ENCODE measurements at places on chromosomes 2 and 18.

GRCh38 chr2:202786842-202787241 is 84.7 kb downstream of the ICA1L start:
- DNase-seq = no peak

GRCh38 chr18:46167971-46168370 is 63.8 kb downstream of the HAUS1 start:
- DNase-seq = no peak

DNA sequence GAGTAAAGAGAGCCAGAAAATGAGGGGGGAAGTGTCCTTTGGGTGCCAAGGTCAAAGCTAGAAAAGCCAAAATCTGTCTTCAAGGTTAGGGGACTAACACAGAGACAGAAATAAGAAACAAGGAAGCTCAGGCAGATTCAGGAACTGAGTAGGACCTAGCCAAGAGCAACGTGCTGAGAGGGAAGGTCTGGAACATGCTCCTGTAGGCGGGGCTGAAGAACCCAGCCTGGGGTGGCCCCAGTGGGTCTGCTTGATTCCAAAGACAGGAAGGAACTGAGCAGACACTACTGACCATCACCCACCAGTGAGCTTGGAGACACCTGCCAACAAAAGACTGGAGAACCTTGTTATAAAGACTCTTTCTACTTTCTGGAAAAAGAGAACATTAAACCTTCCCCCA is 105.1 kb downstream of the SP3 start:
- DNase-seq = no peak

GRCh38 chr2:126668254-126668653 is 12.3 kb downstream of the GYPC start:
- no peak for DNase-seq

GRCh38 chr2:24259316-24259715 is 84.5 kb downstream of the FAM228A start:
- DNase-seq = no peak

- DNase-seq = no peak
Measured at GRCh38 chr2:39550701-39551285, 113.7 kb upstream of the MAP4K3 start.

DNA sequence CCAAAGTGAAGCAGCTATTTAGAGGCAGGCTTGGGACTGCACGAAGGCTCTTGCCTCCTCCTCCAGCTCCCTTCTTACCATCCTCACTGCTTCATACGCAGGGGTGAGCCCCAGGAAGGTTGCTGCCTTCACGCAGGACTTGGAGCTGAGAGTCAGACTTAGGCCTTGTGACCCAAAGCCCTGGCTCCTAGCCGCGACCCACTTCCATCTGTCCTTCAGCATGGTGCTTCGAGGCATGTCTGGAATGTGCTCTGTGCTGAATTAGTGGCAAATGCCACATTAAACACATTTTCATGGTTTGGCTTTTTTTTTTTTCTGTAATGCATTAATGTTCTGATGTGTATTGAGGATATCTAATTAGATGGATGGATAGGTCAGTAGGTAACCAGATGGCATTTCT is 37.5 kb downstream of the ITGB1BP1 start:
- no peak for DNase-seq

DNA sequence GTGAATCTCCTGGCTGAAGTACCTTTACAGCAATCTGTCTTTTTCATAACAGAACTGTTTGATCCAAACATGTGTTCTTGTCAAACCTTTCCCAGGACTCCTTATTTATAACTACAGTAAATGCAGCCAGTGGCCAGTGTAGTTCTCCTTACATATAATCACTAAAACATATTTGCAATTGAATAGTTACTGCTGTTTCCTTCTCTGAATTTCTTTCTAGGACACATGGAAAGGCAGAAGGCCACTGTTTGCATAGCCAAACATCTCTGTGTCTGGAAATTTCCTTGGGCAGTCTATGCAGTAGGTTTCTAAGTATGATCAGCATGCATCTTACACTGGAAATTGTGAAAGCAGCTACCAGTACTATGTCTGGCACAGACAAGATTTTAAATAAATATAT is 57.4 kb upstream of the COL3A1 start:
- no peak for DNase-seq

DNA sequence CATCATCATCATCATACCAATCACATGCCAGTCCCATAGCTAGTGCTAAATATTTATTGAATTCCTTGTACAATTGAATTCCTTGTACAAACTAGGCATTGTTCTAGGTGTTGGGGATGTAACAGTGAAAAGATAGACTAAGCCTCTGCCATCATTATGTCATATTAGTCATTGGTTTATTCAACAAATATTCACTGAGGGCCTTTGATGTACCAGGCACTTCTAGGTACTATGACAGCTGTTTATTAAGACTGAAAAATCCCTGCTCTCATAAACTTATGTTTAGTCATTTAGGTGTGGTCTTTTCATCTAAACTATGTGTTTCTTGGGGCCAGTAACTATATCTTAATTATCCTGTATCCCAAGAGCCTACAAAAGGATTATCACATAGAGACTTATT is 412.3 kb upstream of the ETAA1 start:
- no peak for DNase-seq

- DNase-seq = no peak
Measured at GRCh38 chr2:40507432-40507831, 55.5 kb upstream of the SLC8A1 start.

DNA sequence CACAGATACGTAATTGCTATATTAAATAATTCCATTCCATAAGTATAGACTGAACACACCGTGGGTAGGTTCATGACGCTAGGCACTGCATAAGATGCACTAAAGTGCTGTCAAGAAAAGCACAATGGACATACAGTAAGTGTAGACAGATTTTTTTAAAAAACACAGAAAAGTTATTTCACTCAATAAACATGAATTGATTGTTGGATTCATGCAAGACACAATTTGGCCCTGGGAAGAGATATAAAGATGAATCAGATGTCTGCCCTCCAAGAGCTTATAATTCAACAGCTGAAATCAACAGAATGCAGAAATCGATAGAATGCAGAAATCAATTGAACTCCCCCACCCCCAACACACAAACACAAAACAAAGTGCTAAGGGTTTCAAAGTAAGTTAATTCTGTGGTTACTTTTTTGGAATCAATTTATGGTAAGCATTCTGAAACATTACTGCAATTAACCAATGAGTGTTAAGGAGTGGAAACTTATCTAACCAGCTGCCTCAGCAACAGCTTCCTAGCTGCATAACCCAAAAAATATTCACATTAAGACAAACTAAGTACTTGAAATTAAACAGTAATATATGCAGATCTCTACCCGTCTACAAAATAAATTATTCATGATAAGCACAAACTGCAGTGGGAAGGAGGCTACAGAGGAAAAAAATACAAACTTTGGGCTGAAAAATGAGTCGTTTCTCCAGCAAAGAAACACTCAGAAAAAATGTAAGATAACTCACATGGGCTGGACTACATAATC is 1.6 kb downstream of the NBAS start:
- DNase-seq = no peak

GRCh38 chr2:234795272-234795920 is 156.4 kb upstream of the SH3BP4 start:
- no peak for DNase-seq

- DNase-seq = no peak
Measured at GRCh38 chr18:40692871-40693270, 1262.2 kb upstream of the PIK3C3 start.

GRCh38 chr2:202035941-202036372 is 2.3 kb downstream of the FZD7 start:
- DNase-seq = no peak

DNA sequence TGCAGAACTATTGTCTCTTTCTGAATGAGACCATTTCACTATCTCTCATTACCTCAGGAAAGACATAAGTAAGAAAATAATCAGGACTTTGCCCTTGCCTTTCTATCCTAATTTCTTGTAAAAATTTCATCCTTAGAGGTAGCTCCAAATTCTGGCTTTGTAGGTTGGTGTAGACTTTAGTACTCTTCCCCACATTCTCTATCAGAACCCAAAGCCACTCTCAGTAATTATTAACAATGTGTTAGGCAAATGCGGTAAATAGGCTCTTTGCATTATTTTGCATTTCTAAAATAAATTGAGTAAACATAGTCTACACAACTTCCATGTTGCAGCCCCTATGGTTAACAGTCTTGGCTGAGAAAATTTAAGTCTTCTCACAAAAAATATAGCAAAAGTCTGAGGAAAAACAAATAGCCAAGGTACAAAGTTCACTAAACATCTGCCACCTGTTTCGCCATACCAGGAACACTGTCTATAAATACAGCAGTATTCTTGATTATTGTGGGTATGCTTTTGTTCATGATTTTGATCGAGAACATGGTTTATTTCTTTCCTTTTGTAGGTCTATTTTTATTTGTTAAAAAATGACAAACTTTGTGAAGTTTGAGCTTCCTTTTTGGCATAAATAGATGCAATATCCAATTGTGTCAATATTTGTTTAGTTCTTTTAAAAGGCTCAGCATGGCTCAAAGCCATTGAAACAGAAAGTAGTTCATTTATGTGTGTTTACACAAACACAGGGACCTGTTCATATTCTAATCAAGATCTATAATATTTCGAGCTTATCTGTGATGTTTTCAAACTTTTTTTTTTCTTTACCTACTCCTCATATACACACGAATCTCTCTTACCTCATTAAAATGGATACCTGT is 1061.5 kb downstream of the CNTNAP5 start:
- DNase-seq = no peak

GRCh38 chr2:158996378-158996993 is 28.0 kb downstream of the TANC1 start:
- no peak for DNase-seq

- no peak for DNase-seq
Measured at GRCh38 chr2:61911510-61911909, 6.0 kb downstream of the COMMD1 start.

GRCh38 chr2:198106621-198107385 is 302.4 kb downstream of the PLCL1 start:
- no peak for DNase-seq

GRCh38 chr18:80033181-80034067 is 810 bp upstream of the RBFA start:
- DNase-seq = peak; percentile 91
